A673 (cell line): ENCODE measurements at places on chromosomes 16 and 17. TPM values are rescaled to one million over a fixed set of nuclear protein-coding genes. Genes with fewer than 3 reads are reported as not detected.

- DNase-seq, result no peak
- no peak overlapping the region for H3K27ac ChIP-seq
- no peak overlapping the region for H3K4me3 ChIP-seq
- no peaks in the 10 kb centered on the region for H3K27me3 ChIP-seq
- H3K36me3 ChIP-seq, result no peaks in the 10 kb centered on the region
Observed at GRCh38 chr16:482468-483185, 44.9 kb upstream of the CAPN15 start.

Gene TEKT5
- not detected in 2 replicates for total RNA-seq

Gene SCNN1G
- total RNA-seq, result 15.6 and 22.3 TPM in 2 replicates

DNA sequence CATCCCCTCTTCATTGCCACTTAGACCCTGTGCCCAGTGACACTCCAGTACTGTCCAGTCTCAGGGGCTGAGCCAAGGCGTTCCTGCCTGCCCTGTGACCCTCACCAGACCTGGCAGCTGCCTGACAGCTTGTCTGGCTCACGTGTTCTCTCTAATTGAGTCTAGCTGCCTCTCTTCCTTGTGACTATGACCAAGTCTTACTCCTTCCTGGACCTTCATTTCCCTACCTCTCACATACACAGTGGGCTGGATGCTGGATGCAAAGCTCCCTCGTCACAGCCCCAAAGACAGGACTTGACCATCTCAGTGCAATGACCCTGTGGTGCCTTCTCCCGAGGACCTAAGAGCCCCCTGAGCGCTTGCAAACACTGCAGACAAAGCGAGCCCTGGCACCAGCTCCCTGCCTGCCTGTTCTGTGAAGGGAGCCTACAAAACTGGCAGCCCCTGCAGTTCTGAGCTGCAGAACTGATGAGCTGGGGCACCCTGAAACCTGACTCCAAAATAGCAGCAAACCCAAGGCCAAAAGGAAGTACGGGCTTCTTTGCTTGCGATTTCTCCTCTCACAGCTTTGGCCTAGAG is 1.7 kb downstream of the DEXI start:
- H3K4me1 ChIP-seq, result peaks cover 17% of the 10 kb centered on the region
- no peaks in the 10 kb centered on the region for H3K36me3 ChIP-seq
- DNase-seq, result no peak
- no peaks in the 10 kb centered on the region for H3K27me3 ChIP-seq

DNA sequence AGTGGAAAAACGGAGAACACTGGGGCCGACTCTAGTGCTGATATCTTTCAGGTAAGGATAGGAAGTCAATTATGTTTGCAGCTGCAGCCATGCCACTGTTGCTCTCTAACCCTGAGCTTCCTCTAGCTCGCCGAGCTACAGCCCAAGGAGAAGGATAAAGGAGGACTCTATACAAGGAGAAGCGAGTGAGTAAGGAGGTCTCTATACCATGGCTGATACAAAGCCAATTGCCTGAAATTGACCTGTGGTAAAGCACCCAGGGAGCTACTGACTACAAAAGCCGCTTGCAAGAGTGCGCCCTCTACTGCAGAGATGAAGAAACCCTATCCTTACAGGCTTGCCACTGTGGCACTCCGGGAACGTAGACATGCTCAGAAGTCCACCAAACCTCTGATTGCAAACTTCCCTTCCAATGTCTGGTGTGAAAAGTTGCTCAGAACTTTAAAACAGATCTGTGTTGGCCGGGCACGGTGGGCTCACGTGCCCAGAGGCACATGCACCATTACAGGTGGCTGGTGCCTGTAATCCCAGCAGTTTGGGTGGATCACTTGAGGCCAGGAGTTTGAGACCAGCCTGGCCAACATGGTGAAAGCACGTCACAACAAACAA is 10.8 kb upstream of the SLC46A1 start:
- peak; percentile 80 for DNase-seq
- no peak overlapping the region for H3K27ac ChIP-seq
- no peaks in the 10 kb centered on the region for H3K27me3 ChIP-seq
- H3K4me3 ChIP-seq, result no peak overlapping the region
- H3K36me3 ChIP-seq, result no peaks in the 10 kb centered on the region

Gene SLC35G6
- not detected in 2 replicates for total RNA-seq

DNA sequence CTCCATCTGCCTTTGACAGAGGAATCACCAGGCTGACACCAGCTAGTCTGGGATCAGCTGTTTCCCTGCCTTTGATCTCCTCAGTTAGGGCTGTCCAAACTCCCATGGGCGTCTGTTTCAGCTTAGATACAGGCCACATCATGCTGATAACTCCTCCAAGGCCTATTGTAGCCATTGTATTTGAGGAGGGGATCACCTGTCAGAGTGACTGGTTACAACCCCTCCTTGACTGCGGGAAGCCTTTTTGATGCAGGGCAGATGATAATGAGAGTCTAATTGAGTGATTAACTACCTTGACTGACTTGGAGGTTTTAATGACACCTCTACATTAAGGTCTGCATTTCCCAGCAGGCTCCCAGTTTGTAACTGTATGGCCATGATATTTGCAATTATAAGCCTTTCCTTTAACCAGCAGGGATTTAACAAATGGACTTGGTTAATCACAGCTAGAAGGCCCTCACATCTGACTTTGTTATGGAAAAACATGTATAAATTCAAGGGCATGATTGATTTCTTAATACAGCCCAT is 863.5 kb downstream of the KCNJ2 start:
- no peaks in the 10 kb centered on the region for H3K4me1 ChIP-seq
- no peak for DNase-seq
- no peak overlapping the region for H3K27ac ChIP-seq
- H3K27me3 ChIP-seq, result no peaks in the 10 kb centered on the region
- H3K36me3 ChIP-seq, result no peaks in the 10 kb centered on the region
- H3K4me3 ChIP-seq, result no peak overlapping the region

- no peak overlapping the region for H3K27ac ChIP-seq
- H3K4me3 ChIP-seq, result no peak overlapping the region
- H3K4me1 ChIP-seq, result no peaks in the 10 kb centered on the region
Observed at GRCh38 chr17:70871180-70871818, 702.0 kb downstream of the KCNJ2 start.

Gene EFTUD2
- total RNA-seq, result 133 and 144 TPM in 2 replicates

Gene COA3
- total RNA-seq, result 29.0 and 30.5 TPM in 2 replicates

GRCh38 chr16:67055712-67056487 is 27.0 kb downstream of the CBFB start:
- H3K4me3 ChIP-seq, result no peak overlapping the region
- no peaks in the 10 kb centered on the region for H3K27me3 ChIP-seq
- DNase-seq, result peak; percentile 47
- peaks cover 6% of the 10 kb centered on the region for H3K36me3 ChIP-seq
- no peaks in the 10 kb centered on the region for H3K4me1 ChIP-seq
- H3K27ac ChIP-seq, result no peak overlapping the region

Gene SPIRE2
- 18.9 and 20.6 TPM in 2 replicates for total RNA-seq

Gene SYCE1L
- total RNA-seq, result 0.63 TPM in 1 of 2 replicates, not detected in the other

GRCh38 chr16:50332599-50332998 is 36.2 kb downstream of the BRD7 start:
- no peaks in the 10 kb centered on the region for H3K27me3 ChIP-seq
- no peak overlapping the region for H3K4me3 ChIP-seq
- peaks cover 48% of the 10 kb centered on the region for H3K36me3 ChIP-seq
- H3K27ac ChIP-seq, result no peak overlapping the region

Gene NCBP3
- total RNA-seq, result 59.9 and 68.0 TPM in 2 replicates

Gene KCNH6
- total RNA-seq, result not detected in 2 replicates

- no peak for DNase-seq
- peak overlapping the region; percentile 63 for H3K27ac ChIP-seq
- H3K4me1 ChIP-seq, result peaks cover 29% of the 10 kb centered on the region
- H3K27me3 ChIP-seq, result no peaks in the 10 kb centered on the region
- H3K36me3 ChIP-seq, result peaks cover 3% of the 10 kb centered on the region
- no peak overlapping the region for H3K4me3 ChIP-seq
Observed at GRCh38 chr17:82400206-82400605, 17.9 kb upstream of the HEXD start.

DNA sequence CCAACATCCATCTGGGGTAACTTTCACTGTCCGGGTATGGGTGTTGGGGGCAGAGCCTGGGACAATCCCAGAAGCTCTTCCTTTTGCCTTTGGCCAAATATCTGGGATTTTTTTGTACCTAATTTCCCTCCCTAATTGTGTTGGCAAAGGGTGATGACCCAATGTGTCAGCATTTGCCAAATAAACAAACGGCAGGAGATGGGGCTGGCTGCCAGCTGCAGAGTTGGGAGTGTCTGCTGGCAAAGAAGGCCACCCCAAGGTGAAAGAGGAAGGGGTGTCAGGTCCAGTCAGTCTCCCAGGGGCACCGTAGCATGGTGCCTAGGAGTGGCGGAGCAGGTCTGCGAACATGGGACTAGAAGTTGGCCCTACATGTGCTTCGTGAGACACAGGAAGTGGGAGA is 73.0 kb downstream of the SLC6A2 start:
- no peaks in the 10 kb centered on the region for H3K4me1 ChIP-seq
- H3K27me3 ChIP-seq, result no peaks in the 10 kb centered on the region
- H3K36me3 ChIP-seq, result no peaks in the 10 kb centered on the region
- no peak overlapping the region for H3K27ac ChIP-seq
- no peak overlapping the region for H3K4me3 ChIP-seq
- no peak for DNase-seq

DNA sequence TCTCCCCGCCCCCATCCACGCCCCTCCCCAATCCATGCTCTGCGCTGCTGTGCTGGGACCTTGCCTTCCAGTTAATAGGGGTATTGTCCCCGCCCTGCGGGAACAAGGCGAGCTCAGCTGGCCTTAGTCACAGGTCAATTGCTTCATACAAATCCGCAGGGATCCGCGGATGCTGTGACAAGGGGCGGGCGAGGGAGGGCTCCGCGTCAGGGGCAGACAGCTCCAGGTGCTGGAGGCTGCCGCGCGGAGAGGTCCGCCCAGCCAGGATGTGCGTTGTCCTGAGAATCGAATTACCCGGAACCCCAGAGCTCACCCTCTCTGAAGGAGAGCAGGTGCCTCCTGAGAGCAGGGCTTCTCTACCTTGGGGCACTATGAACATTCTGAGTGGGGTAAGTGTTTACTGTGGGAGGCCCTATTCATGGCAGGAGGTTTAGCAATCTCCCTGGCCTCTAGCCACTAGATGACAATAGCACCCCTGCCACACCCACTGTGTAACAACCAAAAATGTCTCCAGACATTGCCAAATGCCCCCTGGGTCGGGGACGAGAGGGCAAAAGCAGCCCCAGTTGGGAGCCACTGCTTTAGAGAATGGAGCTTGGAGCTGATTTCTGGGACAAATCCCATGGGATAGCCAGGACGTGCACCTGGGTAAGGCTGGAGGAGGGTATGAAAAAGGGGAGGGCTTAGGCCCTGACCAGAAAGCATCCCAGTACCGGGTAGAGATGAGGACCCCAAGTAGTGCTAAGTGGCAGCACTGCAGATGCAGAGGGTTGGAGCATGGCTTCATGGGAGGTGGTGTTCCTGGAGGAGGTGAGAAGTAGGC is 138.2 kb downstream of the CYLD start:
- no peak overlapping the region for H3K27ac ChIP-seq
- H3K4me3 ChIP-seq, result no peak overlapping the region
- peaks cover 39% of the 10 kb centered on the region for H3K27me3 ChIP-seq
- no peaks in the 10 kb centered on the region for H3K4me1 ChIP-seq
- DNase-seq, result peak; percentile 9

Gene CCR7
- total RNA-seq, result 0.30 and 0.55 TPM in 2 replicates
